ENCODE measurements at places on chromosomes 5 and 9.

GRCh38 chr5:95822043-95822541 lies 434 bp downstream of the GLRX start:
- DNase-seq, result no peak

- DNase-seq, result no peak
These were observed 187.6 kb downstream of the CSNK1G3 start for GRCh38 chr5:123699571-123699970.

- DNase-seq, result no peak
These were observed 607.4 kb upstream of the ADAMTS16 start for GRCh38 chr5:4532705-4533080.

- no peak for DNase-seq
These were observed 74.1 kb downstream of the AOPEP start for GRCh38 chr9:94800424-94801117.

DNA sequence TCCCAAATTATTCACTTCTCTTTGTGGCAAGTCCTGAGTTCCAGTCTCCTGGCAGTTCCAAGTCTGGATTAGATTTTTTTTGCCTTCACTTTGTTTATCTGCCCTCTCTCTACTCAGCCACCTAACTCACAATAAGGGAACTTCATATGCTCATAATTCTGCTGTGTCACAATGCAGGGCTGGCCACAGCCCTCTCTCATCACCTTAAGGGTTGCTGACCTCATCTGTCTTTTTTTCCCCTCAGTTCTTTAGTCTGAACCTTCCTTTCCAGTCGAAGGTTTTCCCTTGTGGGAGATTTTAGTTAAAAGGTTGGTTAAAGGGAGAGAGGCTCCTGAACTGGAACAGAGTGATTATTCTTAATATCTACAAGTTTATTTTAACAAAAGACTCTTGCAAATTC lies 4.1 kb downstream of the BAG1 start:
- no peak for DNase-seq

DNA sequence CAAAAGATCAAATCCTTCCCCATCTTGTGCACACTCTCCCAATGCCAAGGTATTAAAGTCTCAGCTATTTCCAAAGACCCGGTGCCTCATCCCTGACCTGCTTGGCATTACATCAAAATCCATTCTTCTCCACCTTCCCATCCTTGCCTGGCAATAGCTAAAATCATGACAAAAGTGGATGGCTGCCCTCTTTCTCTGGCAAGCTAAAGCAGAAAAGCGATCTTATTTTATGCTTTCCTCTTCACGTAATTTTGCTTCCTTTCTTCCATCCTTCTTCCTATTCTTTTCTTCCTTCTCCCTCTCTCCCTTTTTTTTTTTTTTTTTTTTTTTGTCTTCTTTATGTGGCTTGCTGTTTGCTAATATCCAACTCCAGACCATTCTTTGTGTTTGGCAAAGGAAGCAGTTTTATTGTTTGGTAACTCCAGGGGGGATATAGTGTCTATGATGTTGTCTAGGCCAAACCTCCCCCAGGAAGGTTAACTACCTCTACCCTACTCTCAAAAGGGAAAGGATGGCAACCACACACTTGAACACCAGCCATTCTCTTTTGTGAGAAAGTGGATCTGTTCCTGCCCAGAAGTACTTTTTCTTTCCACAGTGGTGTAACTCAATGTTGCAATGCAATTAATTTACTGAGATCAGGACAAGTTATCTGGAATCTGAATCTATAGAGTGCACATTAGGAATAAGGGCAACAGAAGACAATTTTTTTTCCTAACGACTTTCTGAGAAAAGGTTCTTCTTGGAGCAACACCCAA lies 120.9 kb upstream of the TMEM161B start:
- DNase-seq, result no peak

GRCh38 chr5:148827723-148828122 lies 1.3 kb downstream of the ADRB2 start:
- DNase-seq, result no peak

GRCh38 chr5:89338935-89339334 lies 456.0 kb upstream of the MEF2C start:
- no peak for DNase-seq

Data from stimulated activated effector memory CD8-positive, alpha-beta T cell treated with anti-CD3 and anti-CD28 coated beads, Interleukin-12 subunit alpha, Interleukin-12 subunit beta, amount 100 ng/mL, for 72 hours (primary cell).